ENCODE measurements at places on chromosomes 5 and 9.

DNA sequence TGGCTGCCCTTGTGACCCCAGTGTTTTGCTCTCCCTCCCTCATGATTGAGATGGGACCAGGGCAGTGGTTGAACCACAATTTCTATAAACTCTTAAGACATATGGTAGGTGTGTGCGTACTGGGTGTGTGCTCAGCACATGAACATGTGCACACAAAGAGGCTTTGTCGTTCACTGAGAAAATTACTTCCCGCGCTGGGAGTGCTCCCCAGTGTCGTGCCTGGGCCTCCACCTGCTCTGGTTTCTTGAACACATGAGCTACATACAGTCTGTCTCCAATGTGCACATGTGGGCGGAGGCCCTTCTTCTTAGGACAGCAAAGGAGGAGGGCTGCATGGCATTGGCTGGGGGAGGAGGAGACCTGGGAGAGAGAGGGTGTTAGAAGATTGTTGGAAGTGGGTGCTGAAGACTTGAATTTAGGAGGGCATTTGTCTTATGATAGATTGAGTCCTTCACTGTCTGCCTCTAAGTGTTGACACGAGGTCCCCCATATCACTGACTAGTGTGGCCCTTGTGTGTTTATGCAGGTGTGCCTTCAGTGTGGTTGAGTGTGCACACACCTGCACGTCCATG, 170.0 kb downstream of the CACNA1B start:
- DNase-seq: no peak

GRCh38 chr9:26331223-26331622, 561.4 kb downstream of the CAAP1 start:
- DNase-seq: no peak

DNA sequence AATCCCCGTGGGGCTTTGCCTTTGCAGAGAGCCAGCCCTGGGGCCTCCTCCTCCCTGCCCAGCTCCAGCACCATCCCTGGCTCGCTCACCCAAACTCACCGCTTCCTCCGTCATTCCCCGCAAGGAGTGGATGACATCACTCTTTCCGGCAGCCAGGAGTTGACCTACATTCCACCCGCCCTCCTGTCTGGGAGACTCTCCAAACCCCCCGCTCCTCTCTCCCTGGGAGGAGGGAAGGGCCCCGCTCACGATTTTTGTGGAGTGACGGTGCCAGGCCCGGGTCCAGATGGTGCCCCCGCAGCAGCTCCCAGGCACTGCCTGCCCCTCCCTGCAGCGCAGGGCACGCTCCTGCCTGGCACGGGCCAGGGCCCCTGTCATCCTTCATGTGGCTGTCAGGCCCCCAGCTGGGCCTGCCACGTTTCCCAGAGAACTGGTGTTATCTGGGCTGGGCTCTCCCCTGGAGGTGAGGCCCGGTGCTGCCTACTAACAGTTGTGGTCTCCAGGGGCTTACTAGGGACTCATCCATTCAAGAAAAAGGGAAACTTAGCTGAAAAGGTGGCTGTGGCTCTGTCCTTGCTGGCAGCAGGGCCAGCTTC, 52.3 kb downstream of the NTNG2 start:
- no peak for DNase-seq

- DNase-seq: no peak
Observed at GRCh38 chr9:80550181-80550580, 978.4 kb downstream of the TLE4 start.

DNA sequence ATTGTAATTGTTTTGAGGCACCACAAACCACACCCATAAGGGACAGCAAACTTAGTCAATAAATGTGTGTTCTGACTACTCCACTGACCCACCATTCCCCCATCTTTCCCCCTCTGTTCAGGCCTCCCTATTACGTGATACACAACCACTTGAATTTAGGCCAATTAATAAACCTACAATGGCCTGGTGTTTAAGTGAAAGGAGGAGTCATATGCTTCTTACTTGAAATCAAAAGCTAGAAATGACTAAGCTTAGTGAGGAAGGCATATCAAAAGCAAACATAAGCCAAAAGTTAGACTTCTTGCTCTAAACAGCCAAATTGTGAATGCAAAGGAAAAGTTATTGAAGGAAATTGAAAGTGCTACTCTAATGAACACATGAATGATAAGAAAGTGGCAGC, 14.6 kb downstream of the ZBTB43 start:
- no peak for DNase-seq
